NCI-H446 (cell line): ENCODE measurements at places on chromosomes 2 and 18.

DNA sequence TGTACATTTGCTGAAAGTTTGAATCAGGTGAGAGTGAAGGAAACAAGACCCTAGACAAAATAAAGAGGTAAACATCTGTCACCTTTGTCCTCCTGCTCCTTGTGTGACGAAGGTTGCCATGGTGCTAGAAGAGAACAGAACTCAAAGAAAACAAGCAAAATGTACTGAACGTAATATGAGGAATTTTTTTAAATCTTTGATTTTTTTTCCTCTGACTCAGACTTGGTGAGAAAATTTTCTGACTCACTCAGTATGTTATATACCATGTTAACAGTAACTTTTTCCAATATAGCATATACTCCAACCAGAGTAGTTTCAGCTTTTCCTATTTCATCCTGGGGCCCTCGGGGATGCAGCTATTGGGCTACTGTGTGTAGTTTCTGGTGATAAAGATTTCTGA lies 2114.6 kb upstream of the PIK3C3 start:
- no peak for DNase-seq

DNA sequence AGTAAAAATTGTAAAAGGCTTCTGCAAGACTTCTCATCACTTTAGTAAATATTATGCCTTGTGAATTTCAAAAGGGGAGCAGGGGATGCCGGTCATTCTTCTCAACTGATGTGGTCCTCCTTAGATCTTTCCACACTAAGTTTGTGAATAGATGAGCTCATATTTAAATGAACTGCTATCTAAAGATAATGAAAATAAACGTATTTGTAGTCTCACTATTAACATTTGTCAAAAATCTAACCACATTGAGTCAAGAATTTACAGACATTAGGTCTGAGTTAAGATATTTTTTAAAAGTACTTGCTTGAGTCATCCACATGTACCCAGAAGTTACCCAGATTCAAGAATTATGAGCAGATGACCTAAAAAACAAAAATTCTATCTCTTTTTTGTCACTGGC lies 6.5 kb downstream of the PRPF40A start:
- no peak for DNase-seq

GRCh38 chr18:23835091-23835490 lies 145.8 kb downstream of the LAMA3 start:
- no peak for DNase-seq

DNA sequence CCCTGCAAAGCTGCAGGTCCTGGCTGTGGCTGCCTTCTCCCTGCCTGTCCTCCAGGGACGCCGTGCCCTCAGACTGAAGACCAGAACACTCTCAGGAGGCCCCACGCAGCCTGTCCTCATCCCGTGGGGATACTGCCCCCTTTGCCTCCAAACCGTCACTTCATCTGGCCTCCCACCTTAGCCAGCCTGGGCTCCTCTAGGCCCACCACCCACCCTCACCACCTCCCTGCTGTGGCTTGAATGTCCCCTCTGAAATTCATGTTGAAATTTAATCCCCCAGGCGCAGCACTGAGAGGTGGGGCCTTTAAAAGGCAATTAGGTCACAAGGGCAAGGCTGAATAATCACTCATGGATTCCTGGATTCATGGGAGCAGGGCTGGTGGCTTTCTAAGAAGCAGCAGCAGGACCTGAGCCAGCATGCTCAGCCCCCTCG lies 198.2 kb downstream of the SEPTIN10 start:
- no peak for DNase-seq

DNA sequence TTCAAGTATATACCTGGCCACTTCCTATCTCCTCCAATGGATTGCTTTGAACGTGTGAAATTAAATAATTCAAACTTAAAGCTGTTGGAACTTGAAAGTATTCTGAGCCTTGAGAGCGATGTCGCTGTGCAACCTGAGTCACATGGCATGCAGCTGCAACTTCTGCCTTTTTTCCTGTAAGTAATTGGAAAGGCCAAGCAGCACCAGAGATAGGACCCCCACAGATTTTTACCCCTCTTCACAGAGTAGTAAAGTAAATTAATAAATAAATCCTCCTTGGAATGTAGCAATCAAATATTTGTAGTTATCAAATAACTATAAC lies 3.2 kb upstream of the RNF149 start:
- DNase-seq: no peak

- DNase-seq: no peak
These were observed 48.2 kb downstream of the SDC1 start for GRCh38 chr2:20176760-20177159.

DNA sequence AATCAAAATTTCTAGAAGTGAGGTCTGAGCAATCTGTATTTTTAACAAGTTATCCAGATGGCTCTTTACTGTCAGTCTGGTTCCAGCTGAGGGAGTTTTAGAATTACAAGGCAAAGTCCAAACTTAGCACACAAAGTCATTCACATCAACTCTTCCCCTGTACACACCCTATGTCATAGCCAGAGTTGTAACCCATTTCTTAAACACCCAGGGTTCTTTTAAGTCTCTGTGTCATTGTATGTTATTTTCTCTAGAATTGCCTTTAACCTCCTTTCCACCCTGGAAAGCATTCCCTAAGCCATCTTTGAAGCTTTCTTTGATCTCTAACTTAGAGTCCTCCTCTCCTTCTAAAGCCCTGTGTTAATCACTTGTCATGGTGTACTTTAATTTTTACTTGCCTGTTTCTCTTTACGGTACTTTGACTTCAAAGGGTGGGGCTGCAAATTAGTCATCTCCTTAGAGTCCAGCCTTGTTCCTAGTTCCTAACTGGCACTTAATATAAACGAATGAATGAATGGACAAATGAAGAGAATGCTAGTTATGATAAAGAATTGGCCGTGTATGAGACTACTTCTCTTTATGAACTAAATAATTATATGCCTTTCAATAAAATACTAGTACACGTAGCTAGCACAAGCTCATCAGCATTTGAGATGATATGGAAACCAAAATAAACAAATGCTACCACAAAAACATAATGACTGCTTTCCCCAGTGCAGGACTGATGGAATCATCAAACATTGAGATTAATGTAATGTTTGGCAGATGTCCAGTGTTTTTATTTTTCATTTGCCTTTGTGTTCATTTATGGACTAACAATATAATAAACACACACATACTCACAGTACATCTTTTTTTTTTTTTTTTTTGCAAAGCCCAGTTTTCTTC lies 11.9 kb upstream of the ACTR3 start:
- DNase-seq: no peak

- no peak for DNase-seq
These were observed 485.1 kb upstream of the SETBP1 start for GRCh38 chr18:44195394-44196140.

GRCh38 chr18:26356045-26356785 lies 130.0 kb downstream of the TAF4B start:
- no peak for DNase-seq

DNA sequence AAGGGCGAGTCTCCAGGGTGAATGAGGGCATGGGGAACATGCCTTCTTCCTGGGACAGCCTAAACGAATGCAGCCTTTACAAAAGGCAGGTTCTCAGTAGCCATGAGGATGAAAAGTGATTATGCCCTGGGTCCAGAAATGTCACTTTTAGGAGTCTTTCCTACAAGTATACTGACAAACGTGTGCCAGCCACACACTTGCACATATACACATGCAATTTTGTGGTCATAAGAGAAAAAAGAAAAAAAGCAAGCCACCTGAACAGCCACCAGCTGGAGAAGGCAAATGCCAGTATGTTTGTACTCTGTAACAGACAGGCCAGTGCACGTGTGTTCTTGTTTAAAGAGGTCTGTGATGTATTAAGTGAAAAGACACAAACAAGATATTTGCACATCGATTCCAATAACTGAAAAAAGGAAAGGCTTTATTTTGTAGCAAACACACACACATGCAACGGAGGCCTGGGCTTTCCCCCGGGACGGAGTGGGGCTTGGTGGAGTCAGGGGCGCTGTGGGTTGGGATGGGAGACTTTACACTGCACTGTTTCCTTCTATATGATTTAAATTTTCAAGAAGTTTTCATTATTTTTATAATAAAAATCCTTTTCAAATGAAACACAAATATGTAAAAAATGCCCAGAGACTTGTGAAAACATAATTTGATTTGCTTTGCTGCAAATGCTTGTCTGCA lies 108.4 kb downstream of the FAM210A start:
- DNase-seq: no peak

GRCh38 chr2:46763861-46764260 lies 151.7 kb downstream of the MCFD2 start:
- no peak for DNase-seq

DNA sequence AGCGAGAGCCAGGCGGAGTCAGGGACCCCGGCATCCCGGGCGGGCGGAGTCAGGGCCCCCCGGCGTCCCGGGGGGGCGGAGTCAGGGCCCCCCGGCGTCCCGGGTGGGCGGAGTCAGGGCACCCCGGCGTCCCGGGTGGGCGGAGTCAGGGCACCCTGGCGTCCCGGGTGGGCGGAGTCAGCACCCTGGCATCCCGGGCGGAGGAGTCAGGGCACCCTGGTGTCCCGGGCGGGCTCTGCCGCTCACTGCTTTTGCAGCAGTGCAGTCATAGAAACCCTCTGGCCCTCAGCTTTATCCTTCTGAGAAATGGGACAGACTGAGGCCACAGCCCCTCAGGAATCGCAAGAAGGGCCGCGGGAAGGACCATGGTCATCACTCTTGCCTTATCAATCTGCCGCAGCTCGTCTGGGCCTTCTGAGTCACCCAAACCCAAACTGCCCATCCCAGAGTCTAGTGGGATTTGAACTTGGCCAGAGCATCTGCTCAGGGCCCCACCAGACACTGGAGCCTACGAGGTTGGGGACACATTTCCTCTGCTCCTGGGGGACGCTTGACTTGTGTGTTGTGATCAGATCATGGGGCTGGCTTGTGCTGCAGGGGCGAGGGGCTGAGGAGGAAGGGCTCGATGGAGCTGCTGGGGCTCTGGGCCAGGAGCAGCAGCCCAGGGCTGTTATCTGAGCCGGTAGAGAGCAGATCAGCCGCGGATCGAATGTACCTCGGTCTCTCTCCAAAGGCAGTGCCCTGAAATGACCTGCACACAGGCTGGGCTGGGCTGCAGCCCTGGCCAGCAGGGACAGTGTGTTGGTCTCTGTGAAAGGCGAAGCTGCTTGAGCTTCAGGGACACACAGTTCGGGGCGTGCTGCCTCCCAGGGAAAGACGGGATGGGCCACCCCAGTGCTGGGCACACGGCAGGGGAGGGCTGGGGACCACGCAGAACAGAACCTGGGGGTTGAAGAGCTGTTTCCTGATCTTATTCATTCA lies 290.1 kb upstream of the HDAC4 start:
- DNase-seq: no peak

GRCh38 chr2:99784946-99785345 lies 295.1 kb upstream of the REV1 start:
- no peak for DNase-seq

- no peak for DNase-seq
These were observed 2.9 kb upstream of the KHK start for GRCh38 chr2:27083410-27084296.

GRCh38 chr2:157466764-157467163 lies 22.9 kb upstream of the CYTIP start:
- no peak for DNase-seq

DNA sequence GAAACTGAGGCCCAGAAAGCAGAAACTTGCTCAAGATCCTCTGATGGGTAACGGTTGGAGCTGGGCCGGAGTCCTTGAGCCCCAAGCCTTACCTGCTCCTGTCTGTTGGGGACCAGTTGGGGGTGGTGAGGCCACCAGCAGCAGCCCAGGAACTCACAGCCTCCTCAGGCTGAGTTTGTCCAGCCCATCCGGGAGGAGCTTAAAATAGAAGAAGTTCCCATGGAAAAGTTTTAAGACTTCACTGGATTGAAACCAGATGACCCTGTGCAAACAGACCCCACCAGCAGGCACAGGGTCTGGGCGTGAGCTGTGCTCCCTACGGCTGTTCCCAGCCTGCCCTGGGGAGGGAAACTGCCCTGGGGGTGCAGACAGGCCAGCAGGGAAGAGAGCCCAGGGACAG lies 40.6 kb upstream of the FOSL2 start:
- DNase-seq: no peak

GRCh38 chr18:61898640-61899101 lies 5.9 kb upstream of the RNF152 start:
- no peak for DNase-seq

DNA sequence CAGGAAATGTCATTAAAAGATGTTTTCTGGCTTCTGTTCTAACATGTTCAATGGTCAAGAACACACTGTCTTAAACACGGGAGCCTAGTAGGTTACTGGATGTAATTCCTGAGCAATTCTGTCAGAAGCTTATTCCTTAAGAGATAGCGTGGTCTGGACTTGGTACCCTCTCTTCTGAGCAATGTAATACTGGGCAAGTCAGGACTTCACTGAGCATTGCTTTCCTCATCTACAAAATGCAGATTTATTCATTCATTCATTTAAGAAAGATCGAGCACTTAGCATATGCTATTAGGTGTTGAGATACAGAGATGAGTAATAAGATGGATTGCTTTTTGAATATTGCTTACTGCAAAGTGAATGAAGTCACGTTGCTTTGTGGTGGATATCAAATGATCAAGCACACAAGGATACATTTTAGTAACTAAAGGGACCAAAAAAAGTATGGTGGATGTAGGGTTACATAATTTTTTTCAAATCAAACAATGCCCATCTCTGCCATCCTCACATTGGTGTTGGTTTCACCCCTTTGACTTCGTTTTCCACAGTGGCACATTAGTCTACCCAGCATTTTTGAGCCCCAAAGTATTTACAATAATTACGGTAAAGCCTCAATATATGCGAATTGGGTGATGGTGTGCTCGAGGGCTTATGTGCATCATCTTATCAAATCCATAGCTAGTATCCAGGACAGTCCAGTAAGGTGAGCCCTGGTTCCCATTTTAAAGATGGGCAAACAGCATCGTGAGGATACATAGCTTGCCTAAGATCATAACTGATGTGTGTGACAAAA lies 65.3 kb downstream of the ZC3H6 start:
- no peak for DNase-seq

GRCh38 chr2:237875256-237876060 lies 16.0 kb downstream of the RAMP1 start:
- DNase-seq: no peak
